ENCODE measurements at places on chromosomes 5 and 9. TPM values are rescaled to one million over a fixed set of nuclear protein-coding genes. Genes with fewer than 3 reads are reported as not detected.

DNA sequence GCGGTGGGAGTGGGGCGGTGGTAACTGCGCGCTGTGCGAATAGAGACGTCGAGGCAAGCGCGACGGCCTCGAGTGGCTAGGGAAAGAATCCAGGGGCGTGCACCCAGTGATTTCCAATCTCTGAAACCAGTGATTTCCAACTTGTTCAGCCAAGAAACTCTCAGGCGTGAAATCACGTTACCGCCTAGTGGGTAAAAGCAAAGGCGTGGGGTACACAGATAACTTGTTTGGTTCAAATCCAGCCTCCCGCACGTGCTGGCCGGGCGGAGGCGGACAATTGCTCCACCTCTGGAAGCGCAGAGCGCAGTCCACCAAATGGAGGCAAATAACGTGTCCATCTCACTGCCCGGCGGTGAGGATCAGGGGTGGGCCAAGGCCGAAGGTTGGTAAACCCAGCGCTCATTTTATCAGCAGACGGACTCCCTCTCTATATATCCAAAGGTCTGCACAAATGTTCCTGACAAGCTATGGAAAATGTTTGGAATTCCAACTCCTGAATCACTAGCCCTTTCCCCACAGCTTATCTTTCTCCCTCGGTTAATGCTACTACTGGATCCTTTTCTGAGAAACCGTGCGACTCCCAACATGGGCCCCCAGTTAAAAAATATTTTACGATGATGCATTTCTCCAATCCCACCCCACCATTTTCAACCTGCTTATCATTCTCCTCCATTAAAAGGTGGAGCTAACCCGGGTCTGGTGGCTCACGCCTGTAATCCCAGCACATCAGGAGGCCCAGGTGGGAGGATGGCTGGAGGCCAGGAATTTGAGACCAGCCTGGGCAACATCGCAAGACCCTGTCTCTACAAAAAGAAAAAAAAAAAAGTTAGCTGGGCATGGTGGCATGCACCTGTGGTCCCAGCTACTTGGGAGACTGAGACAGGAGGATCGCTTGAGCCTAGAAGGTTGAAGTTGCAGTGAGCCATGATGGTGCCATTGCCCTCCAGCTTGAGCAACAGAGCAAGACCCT lies 950 bp upstream of the FNBP1 start:
- no peaks in the 10 kb centered on the region for H3K27me3 ChIP-seq
- no peaks in the 10 kb centered on the region for H3K36me3 ChIP-seq
- H3K27ac ChIP-seq: peak overlapping the region; percentile 90

GRCh38 chr9:136036848-136037247 lies 58.2 kb downstream of the NACC2 start:
- no peaks in the 10 kb centered on the region for H3K27me3 ChIP-seq
- H3K27ac ChIP-seq: no peak overlapping the region
- no peak for DNase-seq
- H3K36me3 ChIP-seq: peaks cover 14% of the 10 kb centered on the region
- no peak overlapping the region for H3K4me3 ChIP-seq

GRCh38 chr9:135165003-135165711 lies 77.7 kb downstream of the OLFM1 start:
- H3K36me3 ChIP-seq: no peaks in the 10 kb centered on the region
- peaks cover 65% of the 10 kb centered on the region for H3K27me3 ChIP-seq
- no peak overlapping the region for H3K4me3 ChIP-seq
- no peak for DNase-seq

DNA sequence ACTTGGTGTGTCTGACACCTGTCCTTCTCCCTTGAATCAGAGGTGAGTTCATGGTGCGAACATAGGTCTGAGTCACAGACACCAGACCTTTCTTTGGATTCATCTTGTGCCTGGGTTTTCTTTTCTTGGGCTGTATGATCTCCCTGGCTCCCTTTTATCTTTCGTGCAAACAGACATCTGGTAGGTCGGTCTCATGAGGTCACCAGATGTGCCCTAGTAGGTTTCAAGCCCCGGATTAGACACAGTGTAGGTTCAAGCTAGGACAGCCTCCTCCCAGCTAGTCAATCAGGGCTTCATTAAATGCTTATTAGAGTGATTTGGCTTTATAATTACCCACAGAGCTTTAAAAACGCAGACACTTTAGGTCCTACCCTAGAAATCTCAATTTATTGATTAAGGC lies 106.0 kb upstream of the MYO10 start:
- no peak for DNase-seq
- H3K36me3 ChIP-seq: no peaks in the 10 kb centered on the region
- no peaks in the 10 kb centered on the region for H3K27me3 ChIP-seq
- no peaks in the 10 kb centered on the region for H3K4me1 ChIP-seq
- no peak overlapping the region for H3K4me3 ChIP-seq

DNA sequence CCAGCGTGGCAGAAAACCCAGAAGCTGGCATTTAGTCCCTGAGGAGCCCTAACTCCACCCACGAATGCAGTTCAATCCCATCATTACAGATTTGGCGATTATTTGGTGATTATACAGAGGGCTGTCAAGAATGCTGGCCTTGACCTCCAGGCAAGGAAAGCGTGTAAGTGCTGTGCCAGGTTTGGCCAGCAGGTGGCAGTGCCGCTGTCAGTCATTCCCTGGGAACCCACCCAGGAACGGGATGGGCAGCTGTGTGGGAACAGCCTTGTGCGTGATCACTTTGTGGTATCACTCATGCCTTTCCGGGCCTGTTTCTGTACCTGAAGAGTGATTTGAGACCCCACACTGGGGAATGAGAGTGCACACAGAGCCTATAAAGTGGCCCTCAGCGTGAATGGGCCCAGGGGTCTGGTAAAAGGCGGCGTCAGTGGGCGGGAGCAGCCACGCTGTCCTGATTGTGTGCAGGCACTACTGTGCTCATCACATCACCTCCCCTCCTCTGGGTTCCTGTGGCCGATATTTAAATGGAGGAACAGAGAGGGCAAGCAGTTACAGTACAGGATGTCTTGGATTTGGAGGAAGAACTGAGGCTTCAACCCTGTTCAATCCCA lies 215.6 kb downstream of the ROR2 start:
- H3K4me1 ChIP-seq: peaks cover 3% of the 10 kb centered on the region
- H3K27me3 ChIP-seq: no peaks in the 10 kb centered on the region
- no peak overlapping the region for H3K4me3 ChIP-seq
- H3K36me3 ChIP-seq: peaks cover 9% of the 10 kb centered on the region

- H3K27ac ChIP-seq: no peak overlapping the region
- H3K4me1 ChIP-seq: peaks cover 7% of the 10 kb centered on the region
- H3K27me3 ChIP-seq: no peaks in the 10 kb centered on the region
- DNase-seq: no peak
Observed at GRCh38 chr5:107224272-107224671, 446.5 kb downstream of the EFNA5 start.

DNA sequence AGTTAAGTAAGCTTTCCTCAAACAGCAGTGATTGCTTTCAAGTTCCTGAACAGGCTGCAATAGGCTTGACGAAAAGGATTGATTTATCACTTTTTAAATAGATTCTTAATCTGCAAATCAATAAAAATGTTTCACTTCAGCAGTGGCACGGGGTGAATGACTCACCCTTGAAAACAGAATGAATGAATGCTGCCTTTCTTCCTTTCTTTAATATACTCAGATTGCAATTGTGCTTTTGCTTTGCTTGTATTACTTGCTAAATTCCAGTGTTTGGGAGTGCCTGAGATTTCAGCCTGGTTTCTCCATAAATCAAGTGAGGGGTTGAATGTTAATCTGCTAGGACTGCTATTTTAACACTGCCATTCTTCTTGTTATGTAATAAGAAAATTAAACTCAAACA lies 1293.8 kb downstream of the PTPRD start:
- H3K4me3 ChIP-seq: no peak overlapping the region
- no peak for DNase-seq
- peaks cover 4% of the 10 kb centered on the region for H3K27me3 ChIP-seq
- H3K36me3 ChIP-seq: no peaks in the 10 kb centered on the region
- no peak overlapping the region for H3K27ac ChIP-seq

DNA sequence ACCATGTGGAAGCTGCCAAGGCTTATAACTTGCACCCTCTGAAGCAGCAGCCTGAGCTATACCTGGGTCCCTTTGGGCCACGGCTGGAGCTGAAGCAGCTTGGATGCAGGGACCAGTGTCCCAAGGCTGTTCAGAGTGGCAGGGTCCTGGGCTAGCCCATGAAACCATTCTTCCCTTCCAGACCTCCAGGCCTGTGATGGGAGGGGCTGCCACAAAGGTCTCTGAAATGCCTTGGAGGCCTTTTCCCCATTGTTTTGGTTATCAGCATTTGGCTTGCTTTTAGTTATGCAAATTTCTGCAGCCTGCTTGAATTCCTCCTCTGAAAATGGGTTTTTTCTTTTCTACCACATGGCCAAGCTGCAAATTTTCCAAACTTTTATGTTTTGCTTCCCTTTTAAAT lies 433.7 kb upstream of the ACO1 start:
- H3K27me3 ChIP-seq: no peaks in the 10 kb centered on the region
- no peak overlapping the region for H3K27ac ChIP-seq
- no peaks in the 10 kb centered on the region for H3K36me3 ChIP-seq
- H3K4me3 ChIP-seq: no peak overlapping the region

DNA sequence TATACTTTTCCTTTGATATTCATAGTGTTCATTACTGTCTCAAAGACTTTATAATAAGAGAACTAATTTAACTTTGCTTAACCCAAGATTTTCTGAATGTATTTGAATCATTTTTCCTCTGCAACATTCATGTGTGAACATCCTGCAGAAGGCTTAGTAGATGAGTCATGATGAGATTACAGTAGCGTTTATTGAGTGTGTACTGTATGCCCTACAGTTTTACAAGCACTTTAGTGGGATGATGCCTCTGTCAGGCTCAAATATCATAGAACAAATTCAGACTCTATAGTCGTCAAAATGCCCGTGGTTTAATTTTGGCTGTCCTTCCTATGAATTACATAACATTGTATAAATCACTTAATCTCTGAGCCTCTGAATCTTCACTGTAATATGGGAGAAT lies 41.2 kb downstream of the FYB1 start:
- no peak for DNase-seq
- no peak overlapping the region for H3K4me3 ChIP-seq
- H3K4me1 ChIP-seq: no peaks in the 10 kb centered on the region
- H3K27me3 ChIP-seq: peaks cover 6% of the 10 kb centered on the region
- no peaks in the 10 kb centered on the region for H3K36me3 ChIP-seq

GRCh38 chr5:3110371-3110770 lies 358.9 kb upstream of the IRX2 start:
- no peak overlapping the region for H3K4me3 ChIP-seq
- peaks cover 7% of the 10 kb centered on the region for H3K27me3 ChIP-seq
- no peaks in the 10 kb centered on the region for H3K36me3 ChIP-seq
- H3K27ac ChIP-seq: no peak overlapping the region
- DNase-seq: no peak

DNA sequence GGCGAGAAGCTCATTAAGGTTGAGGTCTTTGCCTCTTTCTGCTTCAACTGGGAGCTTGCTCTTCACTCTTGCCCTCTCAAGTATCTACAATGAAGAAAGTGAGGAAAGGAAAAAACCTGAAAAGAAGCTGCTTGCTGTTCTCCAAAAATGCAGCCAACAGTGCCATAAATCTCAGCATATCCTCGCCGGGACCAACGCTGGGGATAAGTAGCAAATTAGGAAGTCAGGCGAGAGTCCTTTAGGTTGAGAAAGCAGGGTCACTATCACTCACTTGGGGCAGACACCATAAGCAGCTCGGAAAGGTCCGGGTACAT lies 399 bp downstream of the NUP155 start:
- H3K36me3 ChIP-seq: no peaks in the 10 kb centered on the region
- peak overlapping the region; percentile 97 for H3K27ac ChIP-seq
- DNase-seq: no peak
- peaks cover 26% of the 10 kb centered on the region for H3K4me1 ChIP-seq
- H3K4me3 ChIP-seq: peak overlapping the region; percentile 95

- H3K4me1 ChIP-seq: peaks cover 19% of the 10 kb centered on the region
- H3K36me3 ChIP-seq: peaks cover 14% of the 10 kb centered on the region
- no peak for DNase-seq
- no peak overlapping the region for H3K4me3 ChIP-seq
Observed at GRCh38 chr5:16725575-16725974, 108.8 kb upstream of the RETREG1 start.

GRCh38 chr9:120885958-120886357 lies 9.0 kb upstream of the PHF19 start:
- H3K4me1 ChIP-seq: peaks cover 25% of the 10 kb centered on the region
- no peaks in the 10 kb centered on the region for H3K36me3 ChIP-seq
- no peaks in the 10 kb centered on the region for H3K27me3 ChIP-seq
- no peak for DNase-seq
- H3K4me3 ChIP-seq: no peak overlapping the region
- H3K27ac ChIP-seq: peak overlapping the region; percentile 33

DNA sequence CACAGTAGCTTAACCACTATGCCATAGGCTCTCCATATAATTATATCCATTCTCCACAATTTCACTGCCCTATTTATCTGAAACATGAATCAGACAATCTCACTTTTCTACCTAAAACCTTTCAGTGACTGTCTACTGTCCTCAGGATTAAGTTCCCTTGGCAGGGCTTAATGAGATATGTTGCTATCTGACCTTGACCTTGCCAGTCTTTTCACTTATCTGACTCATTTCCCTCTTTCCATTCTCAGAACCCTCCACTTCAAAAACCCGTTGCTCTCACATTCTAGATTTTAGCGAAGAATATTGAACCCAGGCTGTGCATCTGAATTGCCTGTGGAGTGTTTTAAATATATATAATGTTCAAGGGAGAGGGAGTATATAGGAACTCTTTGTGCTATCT lies 452.1 kb upstream of the MPDZ start:
- H3K4me1 ChIP-seq: no peaks in the 10 kb centered on the region
- no peak overlapping the region for H3K27ac ChIP-seq
- no peaks in the 10 kb centered on the region for H3K27me3 ChIP-seq
- no peak for DNase-seq
- peaks cover 3% of the 10 kb centered on the region for H3K36me3 ChIP-seq

DNA sequence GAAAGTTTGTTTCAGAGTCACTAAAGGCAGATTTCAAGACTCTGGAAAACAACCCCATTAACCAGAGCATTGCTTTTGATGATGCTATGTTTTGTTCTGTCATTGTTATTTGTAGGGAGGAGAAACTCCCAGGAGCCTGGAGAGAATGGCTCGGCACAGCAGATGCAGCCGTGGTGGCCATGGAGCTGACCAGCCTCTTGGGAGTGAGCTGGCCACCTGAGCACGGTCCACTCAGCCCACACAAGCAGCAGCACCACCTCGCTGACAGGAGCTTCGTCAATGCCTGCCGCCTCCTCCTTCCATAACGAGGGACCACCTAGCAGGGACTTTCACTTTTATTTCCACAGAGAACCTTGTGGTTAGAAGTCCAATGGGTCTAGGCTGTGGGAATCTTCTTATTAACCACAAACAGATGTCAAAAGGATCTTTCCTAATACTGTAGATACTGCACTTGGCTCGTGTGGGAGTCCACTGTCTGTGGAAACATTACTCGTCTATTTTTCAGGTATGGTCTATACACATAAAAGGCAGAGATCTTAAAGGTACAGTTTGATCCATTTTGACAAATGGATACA lies 21.0 kb upstream of the SMIM32 start:
- no peaks in the 10 kb centered on the region for H3K36me3 ChIP-seq
- peaks cover 2% of the 10 kb centered on the region for H3K27me3 ChIP-seq
- no peaks in the 10 kb centered on the region for H3K4me1 ChIP-seq
- DNase-seq: no peak
- no peak overlapping the region for H3K27ac ChIP-seq

- peaks cover 6% of the 10 kb centered on the region for H3K4me1 ChIP-seq
- H3K4me3 ChIP-seq: no peak overlapping the region
- no peaks in the 10 kb centered on the region for H3K27me3 ChIP-seq
- H3K27ac ChIP-seq: no peak overlapping the region
Observed at GRCh38 chr5:118224546-118224945, 763.8 kb downstream of the DTWD2 start.

GRCh38 chr9:17251100-17251499 lies 116.3 kb downstream of the CNTLN start:
- DNase-seq: no peak
- no peak overlapping the region for H3K27ac ChIP-seq
- H3K4me1 ChIP-seq: no peaks in the 10 kb centered on the region
- H3K36me3 ChIP-seq: peaks cover 26% of the 10 kb centered on the region

AIF1L gene
- 33.1 TPM for total RNA-seq

RC3H2 gene
- 74.4 TPM for total RNA-seq

NIM1K gene
- 0.67 TPM for total RNA-seq

ZBTB34 gene
- total RNA-seq: 14.5 TPM
